DMS79 (cell line): ENCODE measurements at places on chromosomes 16 and 17.

DNA sequence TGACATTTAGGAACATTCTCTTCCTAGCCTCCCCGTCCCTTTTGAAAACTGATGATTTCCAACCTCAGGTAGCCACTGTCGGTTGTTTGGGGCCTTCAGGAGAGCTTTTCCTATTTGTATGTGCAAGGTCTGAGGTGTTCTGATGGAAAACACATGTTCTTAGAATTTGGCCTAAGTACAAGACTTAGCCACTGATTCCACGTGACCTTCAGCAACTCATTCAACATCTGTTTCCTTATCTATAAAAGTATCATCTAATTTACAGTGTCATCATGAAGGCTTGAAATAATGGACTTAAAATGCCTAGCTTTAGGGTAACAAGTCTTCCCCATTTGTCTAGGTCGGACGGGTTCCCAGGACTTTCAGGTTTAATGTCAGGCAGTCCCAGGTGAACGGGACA lies 259.3 kb downstream of the SOX9 start:
- DNase-seq = no peak

- DNase-seq = no peak
These were observed 113.2 kb upstream of the IRX5 start for GRCh38 chr16:54817432-54817831.

GRCh38 chr17:64315032-64315490 lies 52.0 kb upstream of the TEX2 start:
- no peak for DNase-seq

DNA sequence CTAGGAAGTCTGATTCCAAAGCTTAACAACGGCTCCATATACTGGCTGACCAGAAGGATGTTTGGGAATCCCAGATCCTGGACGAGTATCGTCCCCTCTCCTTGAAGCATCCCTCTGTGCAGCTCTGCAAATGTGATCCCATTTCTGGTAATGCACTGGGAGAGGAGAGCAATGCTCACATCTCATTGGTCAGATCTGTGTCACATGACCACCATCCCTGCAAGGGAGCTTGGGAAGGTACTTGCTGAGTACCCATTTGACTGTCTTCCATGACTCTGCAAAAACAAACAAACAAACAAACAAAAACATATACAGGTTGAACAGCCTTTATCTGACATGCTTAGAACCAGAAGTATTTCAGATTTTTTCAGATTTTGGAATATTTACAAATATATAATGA lies 41.9 kb upstream of the KDM8 start:
- DNase-seq = no peak

- DNase-seq = peak; percentile 55
These were observed at the start of gene GGT6 for GRCh38 chr17:4560421-4560820. Gene GGT6 (minus strand): TSS chr17:4560577. CDS start chr17:4560521, 56 bp downstream.

DNA sequence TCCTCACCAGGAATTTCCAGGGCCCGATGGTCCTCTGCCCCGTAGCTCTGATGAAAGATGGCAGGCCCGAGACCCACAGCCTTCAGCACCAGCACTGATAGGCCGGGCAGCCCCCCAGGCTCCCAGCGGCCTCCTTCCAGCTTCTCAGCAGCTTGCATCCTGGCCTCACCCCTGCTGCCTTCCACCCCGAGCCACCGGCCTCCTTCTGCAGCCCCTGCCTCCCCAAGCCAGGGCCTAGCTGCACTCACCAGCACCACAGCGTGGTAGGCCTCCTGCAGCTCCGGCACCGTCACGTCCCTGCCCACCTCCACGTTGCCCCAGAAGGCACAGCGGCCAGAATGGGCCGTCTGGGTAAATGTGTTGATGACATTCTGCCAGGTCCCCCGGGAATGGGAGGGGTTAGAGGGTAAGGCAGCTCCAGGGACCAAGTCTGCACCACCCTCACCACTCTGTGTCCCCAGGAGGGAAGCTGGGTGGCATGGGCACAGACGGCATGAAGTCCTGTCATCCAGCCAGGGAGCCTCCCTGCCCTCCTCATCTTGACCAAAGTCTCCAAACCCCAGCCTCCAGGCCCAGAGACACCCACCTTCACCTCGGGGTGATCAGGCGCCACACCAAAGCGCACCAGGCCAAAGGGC lies 6.5 kb downstream of the FDXR start:
- no peak for DNase-seq

DNA sequence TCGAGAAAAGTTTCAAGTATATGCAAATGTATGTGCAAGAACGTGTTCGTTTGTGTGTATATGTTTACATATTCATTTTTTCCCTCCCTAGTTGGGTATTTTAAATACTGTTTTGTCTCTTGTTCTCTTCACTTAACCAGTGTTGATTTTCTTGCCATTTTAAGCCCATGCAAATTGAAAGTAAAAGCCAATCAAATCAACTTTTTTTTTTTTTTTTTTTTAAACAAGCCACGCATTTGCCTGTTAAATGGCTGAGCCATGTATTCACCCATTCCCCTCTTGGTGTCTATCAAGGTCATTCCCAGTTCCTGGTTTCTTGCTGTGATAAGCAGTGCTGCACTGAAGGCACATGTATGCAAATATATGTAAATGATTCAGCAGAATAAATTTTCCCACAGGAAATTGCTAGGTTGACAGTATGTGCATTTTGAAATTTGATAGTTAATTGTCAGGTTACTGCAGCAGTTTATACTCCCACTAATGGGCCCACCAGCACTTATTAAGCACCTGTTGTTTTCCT lies 12.2 kb downstream of the ABCC1 start:
- DNase-seq = no peak

- DNase-seq = no peak
These were observed 5.8 kb downstream of the TXNDC11 start for GRCh38 chr16:11736903-11737302.

GRCh38 chr17:28612531-28612930 lies 1.5 kb downstream of the RSKR start:
- no peak for DNase-seq

GRCh38 chr16:1953734-1954133 lies 755 bp downstream of the RPL3L start:
- no peak for DNase-seq

DNA sequence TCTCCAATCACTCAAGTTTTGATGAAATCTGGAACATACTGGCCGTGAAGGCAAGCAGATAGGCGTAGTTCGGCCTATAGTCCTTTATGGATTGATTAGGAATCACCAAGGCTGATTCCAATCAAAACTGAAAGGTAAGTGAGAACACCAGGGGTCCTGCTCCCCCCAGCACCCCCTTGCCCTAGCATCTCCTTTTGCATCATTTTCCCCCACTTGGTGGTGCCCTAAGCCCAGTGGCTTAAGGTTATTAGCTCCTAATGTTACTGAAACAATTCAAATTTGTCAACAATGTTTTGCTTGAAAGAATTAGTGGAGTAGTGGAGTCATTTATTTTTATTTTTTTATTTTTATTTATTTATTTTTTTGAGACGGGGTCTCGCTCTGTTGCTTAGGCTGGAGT lies 4.9 kb downstream of the SLFN14 start:
- no peak for DNase-seq

DNA sequence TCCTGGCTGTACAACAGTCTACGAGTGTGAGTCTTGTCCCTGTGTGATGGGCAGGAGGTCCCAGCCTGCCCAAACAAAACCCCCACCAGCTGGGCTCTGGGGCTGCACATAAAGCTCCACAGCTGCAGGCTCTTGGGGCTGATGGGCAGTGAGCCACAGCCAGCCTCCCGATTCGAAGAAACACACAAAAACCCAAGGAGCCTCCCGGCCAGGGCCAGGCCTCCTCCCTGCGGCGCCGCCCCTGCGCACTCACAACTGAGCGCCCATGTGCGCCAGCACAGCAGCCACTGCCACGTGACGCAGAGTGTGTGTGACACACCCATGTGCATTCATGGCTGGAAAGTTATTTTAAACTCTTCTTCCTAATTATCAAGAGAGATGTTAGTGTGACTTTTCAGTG lies 30.6 kb upstream of the FAAP100 start:
- DNase-seq = no peak

- no peak for DNase-seq
These were observed 1.7 kb downstream of the RPH3AL start for GRCh38 chr17:350706-351448.

DNA sequence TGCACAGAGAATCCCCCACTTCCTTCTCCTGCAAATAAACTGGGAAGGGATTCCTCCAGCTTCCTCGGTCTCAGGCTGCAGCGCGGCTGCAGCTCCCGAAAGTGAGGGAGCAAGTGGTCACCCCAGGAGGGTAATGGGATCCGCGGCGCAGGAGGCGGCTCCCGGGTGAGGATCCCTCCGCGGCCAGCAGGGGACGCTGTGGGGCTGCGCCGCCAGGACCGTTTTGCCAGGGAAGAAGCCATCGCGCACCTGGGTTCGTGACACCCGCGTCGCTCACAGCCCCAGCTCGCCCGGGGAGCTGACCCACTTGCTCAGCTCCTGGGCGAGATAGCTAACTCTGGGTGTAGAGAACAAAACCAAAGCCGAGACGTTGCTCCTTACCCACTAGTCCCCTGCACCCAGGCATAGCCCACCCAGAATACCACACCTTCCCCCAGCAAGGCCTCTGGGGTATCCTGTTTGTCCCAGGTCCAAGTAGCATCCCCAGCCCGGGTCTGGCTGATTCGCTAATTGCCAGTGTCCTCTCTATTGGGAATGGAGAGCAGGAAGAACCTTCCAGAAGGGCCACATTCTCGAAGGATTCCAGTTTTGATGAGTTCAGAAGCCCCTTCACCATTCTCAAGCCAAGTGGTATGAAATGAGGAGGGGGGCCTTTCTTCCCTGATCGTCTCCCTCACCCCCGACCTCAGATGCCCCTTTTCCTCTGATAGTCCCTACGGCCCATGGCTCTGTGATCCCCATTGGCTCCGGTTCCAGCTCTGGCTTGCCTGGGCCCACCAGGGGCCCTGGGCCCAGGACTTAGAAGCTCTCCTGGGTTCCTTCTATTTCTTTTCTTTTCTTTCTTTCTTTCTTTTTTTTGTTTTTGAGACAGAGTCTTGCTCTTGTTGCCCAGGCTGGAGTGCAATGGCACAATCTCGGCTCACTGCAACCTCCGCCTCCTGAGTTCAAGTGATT lies 14.1 kb downstream of the CYGB start:
- no peak for DNase-seq

DNA sequence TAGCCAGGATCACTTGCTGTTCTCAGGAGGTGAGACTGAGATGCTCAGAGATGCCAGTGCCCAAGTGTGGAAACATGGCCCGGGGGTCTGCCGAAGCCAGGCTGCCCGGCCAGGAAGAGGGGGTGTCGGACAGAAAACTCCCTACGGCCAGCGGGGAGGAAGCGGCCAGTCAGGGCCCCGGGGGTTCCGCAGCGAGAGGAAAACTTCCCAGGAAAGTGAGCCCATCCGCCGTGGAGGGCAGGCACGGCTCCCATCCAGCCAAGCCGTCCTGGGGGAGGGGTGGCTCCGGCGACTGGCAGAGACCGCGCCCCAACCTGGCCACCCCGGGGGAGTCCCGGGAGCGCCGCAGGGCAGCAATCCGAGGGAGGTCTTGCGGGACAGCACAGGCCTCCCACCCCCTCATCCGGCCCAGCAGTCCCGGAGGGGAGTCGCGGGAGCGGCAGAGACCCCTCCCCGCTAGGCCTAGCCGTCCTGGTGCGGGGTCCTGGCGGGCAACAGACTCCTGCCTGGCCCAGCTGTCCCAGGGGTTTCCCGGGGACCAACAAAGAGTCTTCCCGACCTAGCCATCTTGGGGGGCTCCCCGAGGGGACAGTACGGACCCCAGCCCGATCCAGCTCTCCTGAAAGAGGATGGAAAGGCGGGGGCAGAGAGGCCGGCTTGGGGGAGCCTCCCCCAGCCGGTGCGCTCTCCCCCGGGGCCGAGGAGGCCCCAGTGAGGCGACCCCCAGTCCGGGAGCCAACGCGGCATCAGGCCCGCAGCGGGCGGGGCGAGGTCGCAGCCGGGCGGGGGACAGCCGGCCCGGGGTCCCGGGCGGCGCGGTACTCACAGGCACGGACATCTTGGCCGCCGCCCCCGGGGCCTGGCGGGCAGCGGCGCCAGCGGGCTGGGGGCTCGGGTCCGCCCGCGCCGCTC lies 13.8 kb upstream of the BCAR1 start:
- no peak for DNase-seq

DNA sequence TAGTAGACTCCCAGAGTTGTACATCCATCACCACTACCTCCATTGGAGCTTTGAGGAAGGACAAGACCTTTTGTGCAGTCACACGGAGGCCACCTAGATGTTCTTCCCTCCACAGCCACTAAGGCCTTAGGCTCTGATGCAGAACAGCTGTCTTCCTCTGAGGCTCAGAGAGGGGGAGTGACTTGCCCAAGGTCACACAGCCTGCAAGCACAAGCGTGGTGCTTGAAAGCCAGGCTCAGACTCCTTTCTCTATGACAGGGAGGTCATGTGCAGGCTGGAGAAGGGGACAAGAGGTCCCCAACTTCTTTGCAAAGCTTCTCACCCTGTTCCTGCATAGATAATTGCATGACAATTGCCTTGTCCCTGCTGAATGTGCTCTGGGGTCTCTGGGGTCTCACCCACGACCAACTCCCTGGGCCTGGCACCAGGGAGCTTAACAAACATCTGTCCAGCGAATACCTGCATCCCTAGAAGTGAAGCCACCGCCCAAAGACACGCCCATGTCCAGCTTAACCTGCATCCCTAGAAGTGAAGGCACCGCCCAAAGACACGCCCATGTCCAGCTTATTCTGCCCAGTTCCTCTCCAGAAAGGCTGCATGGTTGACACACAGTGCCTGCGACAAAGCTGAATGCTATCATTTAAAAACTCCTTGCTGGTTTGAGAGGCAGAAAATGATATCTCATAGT lies 12.7 kb downstream of the SCGB1C2 start:
- no peak for DNase-seq

DNA sequence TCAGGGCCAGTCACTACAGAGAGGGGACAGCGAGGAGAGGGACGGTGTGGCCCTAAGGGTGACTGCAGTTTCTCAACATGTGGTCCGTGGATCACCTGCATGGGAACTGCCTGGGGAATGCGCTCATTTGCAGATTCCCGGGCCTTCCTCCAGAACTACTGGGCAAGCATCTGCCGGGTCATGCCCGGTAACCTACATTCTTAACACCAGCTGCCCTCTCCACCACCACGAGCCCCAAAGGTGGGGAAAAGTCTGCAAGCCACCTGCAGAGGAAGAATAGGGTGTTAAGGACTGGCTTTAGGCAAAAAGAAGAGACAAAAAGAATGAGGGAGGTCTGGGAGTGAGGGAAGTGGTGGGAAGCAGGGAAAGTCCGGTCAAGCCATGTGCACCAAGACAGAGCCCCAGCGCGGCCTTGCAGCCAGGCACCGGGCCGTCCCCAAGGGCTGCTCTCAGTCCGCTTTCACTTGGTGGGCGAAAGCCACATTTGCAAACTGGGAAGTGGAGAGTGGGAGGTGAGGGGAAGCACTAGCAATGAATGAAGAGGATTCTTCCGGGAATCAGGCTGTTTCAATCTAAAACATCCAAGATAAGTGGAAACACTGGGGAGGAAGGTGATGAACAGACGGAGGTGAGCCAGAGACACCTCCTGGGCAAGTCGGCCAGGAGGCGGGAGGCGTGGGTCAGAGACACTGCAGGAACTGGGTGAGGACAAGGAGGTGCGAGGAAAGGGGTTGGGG lies 70.3 kb downstream of the N4BP1 start:
- no peak for DNase-seq

DNA sequence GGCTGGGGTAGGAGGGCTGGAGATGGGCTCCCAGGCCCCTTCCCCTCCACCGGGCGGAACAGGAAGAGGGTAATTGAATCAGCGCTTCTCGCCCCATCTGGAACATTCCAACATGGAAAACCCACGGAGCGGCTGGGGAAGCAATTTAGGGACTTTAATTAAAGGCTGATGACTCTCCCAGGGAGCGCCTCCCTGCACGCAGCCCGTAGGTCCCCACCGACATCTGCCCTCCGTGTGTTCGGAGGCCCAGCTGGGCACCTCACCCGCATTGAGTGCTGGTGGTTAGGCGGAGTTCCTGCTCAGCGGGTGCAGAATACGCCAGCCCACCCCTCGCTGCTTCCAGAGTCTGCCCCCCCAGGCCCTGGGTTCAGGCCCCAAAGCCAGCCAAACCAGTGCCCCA lies 10.0 kb downstream of the HS3ST6 start:
- DNase-seq = no peak

GRCh38 chr16:20383106-20384029 lies 21.2 kb downstream of the PDILT start:
- DNase-seq = peak; percentile 48
